Stimulated activated CD4-positive, alpha-beta T cell treated with anti-CD3 and anti-CD28 coated beads, Interleukin-12 subunit alpha, Interleukin-12 subunit beta, amount 100 ng/mL, for 48 hours (primary cell): ENCODE measurements at places on chromosomes 13 and 19.

DNA sequence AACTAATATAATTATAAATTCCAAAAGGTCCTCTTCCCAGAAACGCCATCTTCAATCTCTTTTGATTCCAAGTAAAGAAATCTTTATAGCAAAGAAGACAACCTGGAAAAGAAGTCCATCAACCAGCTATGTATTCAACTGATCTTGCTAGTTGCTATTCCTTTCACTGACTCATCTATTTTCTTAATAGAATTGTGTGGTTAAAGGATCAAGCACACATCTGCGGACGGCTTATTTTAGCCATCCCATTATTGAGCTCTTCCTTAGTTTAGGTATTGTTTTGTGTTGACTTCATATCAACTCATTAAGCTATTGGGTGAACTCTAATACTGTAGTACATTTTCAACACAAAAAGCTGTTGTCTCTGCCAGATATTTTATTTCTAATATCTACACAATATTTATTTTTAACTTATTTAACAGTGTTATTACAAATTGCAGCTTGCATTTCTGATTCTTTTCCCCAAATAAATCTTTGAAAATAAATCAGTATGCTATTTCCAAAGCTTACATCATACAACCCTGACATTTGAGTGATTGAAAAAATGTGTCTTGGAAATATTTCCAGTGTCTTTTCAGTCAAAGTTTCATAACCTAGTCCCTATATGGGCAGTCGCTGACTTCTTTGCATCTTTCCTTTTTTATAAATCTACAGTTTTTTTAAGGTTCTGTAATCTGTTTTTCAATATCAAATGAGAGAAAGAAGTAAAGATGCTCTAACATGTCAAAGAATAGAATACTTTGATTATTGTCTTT, 158.8 kb upstream of the SPRY2 start:
- no peak for DNase-seq

GRCh38 chr13:43348397-43348796, 325.0 kb downstream of the DNAJC15 start:
- no peak for DNase-seq

DNA sequence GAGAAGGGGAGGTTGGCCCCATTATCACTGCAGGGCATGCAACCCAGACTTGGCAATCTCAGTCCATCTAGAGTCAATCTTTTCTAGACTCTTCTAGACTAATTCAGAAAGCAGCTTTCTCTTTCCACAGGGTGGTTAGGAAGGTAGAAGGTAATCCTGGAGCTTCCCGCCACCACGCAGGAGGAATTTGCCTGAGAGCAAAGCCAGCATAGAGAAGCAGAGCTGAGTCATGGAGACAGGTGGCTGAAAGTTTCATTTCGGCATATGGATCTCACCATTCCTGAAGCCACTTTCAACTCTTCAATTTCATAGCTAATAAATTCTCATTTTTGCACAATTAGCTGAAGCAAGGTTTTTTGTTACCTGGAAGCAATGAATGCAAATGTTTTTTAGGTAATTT, 29.0 kb upstream of the FFAR2 start:
- DNase-seq: no peak

DNA sequence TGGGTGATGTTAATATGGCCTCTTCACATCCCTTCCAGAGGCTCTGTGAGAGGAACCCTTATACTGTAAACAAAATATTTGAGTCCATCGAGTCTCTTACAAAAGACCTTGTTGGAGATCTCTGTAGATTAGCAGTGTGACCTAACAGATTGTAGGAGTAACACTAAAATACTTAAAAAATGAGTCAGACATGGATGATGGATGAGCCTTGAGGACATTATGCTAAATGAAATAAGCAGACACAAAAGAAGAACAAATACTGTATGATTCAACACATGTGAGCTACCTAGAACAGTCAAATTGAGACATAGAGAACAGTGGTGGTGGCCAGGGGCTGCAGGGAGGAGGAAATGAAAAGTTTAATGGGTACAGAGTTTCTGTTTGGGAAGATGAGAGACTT, 152.2 kb upstream of the UBL3 start:
- DNase-seq: no peak

GRCh38 chr19:23771316-23771715, 12.6 kb upstream of the ZNF681 start:
- DNase-seq: no peak

DNA sequence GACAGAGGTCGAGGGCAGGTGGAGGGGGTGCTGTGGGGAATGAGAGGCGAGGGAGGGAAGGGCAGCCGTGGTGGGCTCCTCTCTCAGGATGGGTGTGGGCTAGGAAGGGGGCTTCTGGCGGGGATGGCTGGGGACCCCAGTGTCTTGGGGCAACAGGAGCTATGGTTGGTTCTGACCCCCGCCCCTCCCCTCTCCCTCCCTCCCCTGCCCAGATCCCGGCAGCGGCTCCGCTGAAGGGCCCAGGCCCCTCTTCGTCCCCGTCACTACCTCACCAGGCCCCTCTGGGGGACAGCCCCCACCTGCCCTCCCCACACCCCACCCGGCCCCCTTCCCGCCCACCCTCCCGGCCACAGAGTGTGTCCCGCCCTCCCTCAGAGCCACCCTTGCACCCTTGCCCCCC, 19.3 kb upstream of the EHD2 start:
- no peak for DNase-seq

- DNase-seq: peak; percentile 52
Measured at GRCh38 chr13:94362411-94362909, 117.0 kb downstream of the DCT start.

- no peak for DNase-seq
Measured at GRCh38 chr13:91896547-91896946, 498.1 kb downstream of the GPC5 start.

GRCh38 chr19:16467581-16467980, 4.2 kb downstream of the EPS15L1 start:
- DNase-seq: no peak

- no peak for DNase-seq
Measured at GRCh38 chr19:48338802-48339503, 13.6 kb downstream of the EMP3 start.

DNA sequence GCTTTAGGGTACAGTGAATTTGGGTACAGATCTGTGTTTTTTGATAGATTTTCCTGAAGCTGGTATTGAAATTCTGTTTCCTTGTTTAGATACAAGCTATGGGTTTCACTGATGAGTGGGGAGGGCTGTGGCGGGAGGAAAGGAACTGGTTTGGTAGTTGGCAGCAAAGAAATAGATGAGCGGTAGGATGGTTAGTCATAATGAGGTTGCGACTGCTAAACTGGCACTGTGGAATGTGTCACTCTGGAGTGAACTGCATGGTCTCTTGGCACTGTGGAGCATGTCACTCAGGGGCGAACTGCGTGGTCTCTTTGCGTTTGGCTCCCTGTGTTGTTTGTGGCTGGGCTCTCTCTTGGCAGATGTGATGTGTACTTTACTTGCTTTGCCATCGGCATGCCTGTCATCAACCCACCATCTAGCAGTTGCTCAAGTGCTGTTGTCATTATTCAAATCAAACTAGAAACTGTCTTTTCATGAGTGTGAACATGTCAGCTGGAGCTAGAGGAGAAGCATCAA, 82.1 kb downstream of the ATP8A2 start:
- no peak for DNase-seq
